ENCODE measurements at places on chromosomes 16 and 17. TPM values are rescaled to one million over a fixed set of nuclear protein-coding genes. Genes with fewer than 3 reads are reported as not detected.
A peak's percentile ranks its signal among the peaks of the same experiment; 100 is the strongest.

- peak; percentile 96 for DNase-seq
Measured at GRCh38 chr16:77298418-77299360, 99.5 kb downstream of the SYCE1L start.

DNA sequence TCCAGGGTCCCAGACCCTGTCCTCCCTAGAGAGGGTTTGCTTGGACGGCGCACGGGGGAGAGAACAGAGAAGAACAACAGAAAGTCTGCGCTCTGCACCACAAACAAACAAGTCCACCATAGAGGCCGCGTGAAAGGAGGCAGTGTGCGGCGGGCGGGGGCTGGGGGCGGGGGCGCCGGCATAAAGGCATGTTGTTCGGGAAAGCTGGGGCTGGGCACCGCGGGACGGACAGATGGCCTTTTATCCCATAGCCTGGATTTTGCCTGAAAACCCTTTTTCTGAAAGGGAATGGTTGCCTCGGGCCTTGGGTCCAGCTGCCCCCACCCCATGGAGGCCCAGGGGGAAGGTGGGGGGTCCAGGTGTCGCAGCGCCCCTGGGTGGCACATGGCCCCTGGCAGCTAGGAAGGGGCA, 26.0 kb downstream of the FA2H start:
- DNase-seq: no peak

GRCh38 chr16:71902656-71903365, 7.5 kb downstream of the IST1 start:
- no peak for DNase-seq

Gene PFN1
- total RNA-seq: 1,113 TPM

Gene PLD2
- total RNA-seq: 17.6 TPM

DNA sequence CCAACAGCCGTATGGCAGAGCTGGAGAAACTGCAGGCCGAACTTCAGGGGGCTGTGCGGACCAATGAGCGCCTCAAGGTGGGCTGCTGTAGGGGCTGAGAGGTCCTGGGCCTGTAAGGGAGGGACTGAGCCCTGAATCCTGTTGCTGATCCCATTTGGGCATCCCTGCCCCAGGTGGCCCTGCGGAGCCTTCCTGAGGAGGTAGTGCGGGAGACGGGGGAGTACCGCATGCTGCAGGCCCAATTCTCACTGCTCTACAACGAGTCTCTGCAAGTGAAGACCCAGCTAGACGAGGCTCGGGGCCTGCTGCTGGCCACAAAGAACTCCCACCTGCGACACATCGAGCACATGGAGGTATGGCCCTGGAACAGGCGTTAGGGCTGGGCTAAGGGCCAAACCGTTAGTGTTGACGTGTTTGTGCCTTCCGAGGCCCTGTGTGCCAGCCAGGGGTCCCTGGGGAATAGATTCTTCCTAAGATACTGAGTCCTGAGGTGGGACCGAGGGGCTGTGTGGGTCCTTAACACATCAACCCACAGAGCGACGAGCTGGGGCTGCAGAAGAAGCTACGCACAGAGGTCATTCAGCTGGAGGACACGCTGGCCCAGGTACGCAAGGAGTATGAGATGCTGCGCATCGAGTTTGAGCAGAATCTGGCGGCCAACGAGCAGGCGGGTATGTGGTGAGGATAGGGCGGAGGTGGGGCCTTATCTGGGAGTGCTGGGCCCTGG, 4.2 kb downstream of the RNF40 start:
- no peak for DNase-seq

DNA sequence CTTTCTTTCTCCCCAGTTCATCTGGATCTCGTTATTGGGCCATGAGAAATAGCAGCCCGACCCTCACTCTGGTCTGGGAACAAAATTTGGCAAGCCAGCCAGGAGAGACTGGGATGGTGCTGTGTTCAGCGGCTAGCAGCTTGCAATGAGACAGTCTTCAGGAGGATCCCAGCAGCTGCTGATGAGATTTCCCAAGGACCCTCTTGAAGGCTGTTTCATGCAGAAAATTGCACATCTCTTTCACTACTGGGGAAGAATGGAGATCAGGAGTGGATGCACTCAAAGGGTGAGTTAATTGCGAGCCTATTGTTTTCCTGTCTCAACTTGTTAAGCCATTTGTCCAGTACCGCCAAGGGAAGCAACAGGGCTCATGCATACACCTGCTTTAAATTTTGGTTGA, 5.5 kb upstream of the COIL start:
- DNase-seq: no peak

Gene ATP2C2
- total RNA-seq: not detected

- no peak for DNase-seq
Measured at GRCh38 chr16:57725976-57726375, 9.6 kb upstream of the KATNB1 start.

DNA sequence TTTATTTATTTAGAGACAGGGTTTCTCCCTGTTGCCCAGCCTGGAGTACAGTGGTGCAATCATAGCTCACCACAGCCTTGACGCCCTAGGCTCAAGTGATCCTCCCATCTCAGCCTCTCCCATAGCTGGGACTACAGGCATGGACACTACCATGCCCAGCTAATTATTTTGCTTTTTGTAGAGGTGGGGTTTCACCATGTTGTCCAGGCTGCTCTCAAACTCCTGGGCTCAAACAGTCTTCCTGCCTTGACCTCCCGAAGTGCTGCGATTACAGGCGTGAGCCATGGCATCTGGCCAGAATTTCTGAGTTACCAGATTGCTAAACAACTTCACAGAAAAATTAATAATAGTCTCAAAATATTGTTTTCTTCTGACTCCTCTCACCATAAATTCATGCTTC, 21.7 kb downstream of the MOSMO start:
- no peak for DNase-seq

DNA sequence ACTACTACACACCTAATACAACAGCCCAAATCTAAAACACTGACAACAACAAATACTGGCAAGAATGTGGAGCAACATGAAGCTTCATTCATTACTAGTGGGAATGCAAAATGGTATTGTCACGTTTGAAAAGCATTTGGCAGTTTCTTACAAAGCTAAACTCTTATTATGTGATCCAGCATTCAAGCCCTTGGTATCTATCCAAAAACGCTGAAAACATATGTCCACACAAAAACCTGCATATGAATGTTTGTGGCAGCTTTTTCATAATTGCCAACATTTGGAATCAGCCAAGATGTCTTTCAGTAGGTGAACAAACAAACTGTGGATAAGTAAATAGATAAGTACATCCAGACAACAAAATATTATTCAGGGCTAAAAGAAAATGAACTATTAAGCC, 501.1 kb upstream of the KIF2B start:
- no peak for DNase-seq

Gene ATMIN
- total RNA-seq: 62.1 TPM

Gene KRT222
- total RNA-seq: not detected

- DNase-seq: no peak
Measured at GRCh38 chr16:65061935-65062518, 59.8 kb downstream of the CDH11 start.

Gene CNTNAP1
- total RNA-seq: 20.8 TPM

GRCh38 chr16:80437707-80438106, 103.1 kb upstream of the DYNLRB2 start:
- no peak for DNase-seq

GRCh38 chr16:53084746-53085334, 30.0 kb downstream of the CHD9 start:
- DNase-seq: no peak

Gene ALDH3A1
- total RNA-seq: 0.16 TPM

Gene PYDC1
- not detected for total RNA-seq

DNA sequence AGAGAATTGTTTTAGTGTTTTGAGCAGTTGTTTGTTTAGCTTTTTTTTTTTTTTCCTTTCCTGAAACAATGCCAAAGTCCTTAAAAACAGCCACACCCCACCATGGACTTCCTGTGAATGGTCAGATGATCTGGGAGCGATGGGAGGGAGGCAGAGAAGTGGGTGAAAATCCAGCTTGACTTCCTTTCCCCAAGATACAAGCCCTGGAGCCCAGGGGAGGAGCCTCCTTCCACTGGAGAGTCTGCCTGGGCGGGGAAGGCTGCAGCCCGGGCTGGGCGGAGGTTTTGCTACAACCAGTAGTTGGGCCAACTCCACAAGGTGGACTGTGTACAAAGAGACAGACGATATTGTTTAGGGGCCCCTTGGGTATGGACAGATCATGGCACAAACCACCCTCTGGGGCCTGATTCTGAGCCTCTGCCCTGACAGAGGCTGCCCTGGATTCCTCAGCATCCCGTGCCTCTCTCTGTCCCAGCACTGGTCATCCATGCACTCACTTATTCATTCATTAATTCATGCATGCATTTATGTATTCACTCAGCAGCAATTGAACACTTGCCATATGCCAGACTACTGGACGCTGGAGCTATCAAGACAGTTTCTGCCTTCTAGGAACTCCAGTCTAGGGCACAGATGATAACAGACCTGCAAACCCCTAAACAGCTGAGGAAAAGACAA, 29.8 kb downstream of the WSB1 start:
- DNase-seq: peak; percentile 87

Gene AGRP
- not detected for total RNA-seq

GRCh38 chr17:80962356-80963329, 29.0 kb upstream of the CHMP6 start:
- DNase-seq: no peak

GRCh38 chr17:35895636-35896587, 15.8 kb upstream of the CCL5 start:
- no peak for DNase-seq

DNA sequence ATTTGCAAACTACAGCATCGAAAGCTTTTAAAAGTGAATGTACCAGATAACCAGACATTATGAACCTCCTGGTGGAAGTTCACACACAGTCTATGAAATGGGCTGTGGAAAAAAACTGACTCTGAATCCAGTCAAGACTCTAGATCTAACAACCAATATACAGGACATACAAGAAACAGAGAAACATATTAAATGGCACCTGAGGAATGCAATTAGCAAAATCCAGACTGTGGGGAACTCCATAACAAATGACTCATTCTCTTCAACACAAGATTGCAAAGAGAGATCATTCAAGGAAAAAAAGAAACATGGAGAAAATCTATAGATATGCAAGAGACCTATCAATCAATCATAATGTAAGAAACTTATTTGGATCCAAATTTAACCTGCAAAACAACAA, 119.0 kb downstream of the MYO1D start:
- DNase-seq: no peak

Gene C16orf74
- 10.9 TPM for total RNA-seq

- peak; percentile 79 for DNase-seq
Measured at GRCh38 chr16:57260294-57260929, 15.4 kb downstream of the ARL2BP start.

GRCh38 chr16:23539984-23540816, 16.9 kb downstream of the EARS2 start:
- DNase-seq: no peak

Gene GPRC5C
- 2.7 TPM for total RNA-seq

DNA sequence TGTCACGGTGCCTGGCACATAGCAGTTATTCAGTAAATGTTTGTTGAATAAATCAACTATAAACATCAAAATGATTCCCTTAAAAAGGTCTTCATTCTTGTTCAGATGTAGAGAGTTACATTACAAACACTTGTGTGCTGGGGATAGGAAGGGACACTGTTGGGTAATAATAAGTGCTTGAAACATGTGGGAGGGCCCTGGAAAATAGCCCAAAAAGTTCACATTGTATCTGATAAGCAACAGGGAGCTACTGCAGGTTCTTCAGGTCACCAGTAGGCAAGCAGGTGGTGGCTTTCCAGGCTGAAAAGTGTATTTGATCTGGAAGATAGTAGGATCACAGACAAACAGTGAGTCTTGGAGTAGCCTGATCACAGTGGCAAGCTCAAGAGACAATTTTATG, 19.0 kb upstream of the ZNF652 start:
- DNase-seq: no peak

Gene SLC12A3
- not detected for total RNA-seq

DNA sequence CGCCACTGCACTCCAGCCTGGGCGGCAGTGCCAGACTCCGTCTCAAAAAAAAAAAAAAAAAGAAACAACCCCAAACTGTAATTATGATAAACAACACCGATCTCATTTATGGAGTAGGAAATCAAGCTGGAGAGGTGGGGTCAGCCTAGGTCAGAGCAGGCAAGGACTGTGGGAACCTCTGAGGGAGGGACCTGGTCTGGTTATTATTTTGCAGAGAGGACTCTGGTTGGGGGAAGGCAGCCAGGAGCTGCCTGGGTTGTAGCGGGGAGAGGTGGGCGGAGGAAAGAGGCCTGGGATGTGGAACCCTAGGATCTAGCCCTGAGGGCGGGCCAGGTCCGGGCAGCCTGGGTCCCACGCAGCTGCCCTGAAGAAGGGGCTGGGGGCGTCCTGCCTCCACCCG, 10.9 kb upstream of the HS3ST6 start:
- DNase-seq: peak; percentile 57

DNA sequence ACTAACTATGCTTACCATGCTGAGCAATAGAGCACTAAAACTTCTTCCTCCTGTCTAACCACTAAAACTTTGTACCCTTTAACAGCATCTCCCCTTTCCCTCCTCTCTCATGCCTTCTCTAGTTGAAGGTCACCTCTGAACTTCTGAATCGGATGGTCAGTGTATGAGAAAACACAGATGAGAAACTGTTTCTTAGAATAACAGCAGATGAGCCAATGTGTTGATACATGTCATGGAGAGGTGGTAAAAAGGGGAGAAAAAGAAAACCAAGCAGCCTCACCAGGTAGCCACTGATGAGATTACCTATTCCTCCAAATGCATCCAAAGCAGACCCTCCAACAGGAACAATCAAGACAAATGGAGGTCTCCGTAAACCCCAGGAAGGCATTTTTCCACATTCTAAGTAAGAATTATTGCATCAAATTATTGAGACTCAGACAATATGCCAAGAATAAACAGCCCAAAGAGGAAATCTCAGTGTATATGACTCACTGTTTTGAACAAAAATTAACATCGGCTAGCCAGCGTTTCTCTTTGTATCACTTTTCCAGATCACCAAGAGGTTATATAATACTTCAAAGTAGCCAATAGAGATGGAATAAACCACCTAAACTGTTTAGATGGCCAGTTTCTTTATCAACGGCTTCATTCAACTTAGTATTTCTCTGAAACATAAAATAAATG, 793.3 kb upstream of the SOX9 start:
- peak; percentile 26 for DNase-seq

DNA sequence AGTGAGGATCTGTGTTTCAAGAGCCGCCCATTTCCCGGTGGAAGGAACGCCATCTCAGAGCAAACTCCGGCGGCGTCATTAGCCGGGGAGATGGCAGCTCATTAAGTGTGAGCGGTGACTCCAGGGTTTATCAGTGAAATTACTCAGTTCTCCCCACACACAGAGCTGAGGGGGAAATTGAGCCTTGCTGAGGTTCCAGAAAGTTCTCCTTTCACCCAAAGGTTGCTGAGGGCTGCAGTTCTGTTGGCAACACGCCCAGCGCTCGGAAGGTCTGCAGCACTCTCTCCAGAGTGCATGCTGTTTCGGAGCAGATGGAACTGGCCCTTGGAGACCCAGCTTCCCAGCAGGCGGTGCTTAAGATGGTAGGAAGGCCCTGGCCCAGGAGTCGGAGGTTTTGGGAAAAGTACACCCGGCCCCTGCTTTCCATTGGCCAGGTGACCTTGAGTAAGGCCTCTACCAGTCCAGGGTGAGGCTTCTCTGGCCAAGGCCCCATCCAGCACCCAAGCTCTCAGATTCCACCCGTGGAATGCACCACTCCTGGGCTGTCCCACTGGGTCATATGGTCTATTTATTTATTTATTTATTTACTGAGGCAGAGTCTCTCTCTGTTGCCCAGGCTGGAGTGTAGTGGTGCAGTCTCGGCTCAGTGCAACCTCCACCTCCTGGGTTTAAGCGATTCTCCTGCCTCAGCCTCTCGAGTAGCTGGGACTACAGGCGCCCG, 167.7 kb upstream of the CIBAR2 start:
- no peak for DNase-seq
